Right atrium auricular region (tissue), 2 donors: ENCODE measurements at places on chromosomes 2 and 18.

DNA sequence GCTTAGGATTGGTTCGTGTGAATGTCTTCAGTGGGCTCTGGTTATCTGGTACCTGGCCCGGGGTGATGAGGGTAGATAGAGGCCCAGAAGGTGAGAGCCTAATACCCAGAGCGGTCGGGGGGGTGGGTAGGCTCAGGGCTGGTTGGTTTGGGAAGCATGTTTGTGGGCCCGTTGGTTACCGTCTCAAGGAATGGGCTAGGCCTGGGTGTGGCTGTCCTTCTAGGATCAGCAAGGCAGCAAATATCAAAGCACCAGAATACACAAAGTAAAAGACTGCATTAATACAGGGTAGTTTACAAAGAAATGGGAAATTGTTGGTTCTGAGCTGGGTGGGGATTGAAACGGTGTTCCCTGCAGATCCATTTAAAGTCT is 6.0 kb upstream of the IL1R2 start:
- DNase-seq: no peak
- no peaks in the 10 kb centered on the region for H3K4me1 ChIP-seq
- no peaks in the 10 kb centered on the region for H3K27me3 ChIP-seq
- H3K36me3 ChIP-seq: no peaks in the 10 kb centered on the region

DNA sequence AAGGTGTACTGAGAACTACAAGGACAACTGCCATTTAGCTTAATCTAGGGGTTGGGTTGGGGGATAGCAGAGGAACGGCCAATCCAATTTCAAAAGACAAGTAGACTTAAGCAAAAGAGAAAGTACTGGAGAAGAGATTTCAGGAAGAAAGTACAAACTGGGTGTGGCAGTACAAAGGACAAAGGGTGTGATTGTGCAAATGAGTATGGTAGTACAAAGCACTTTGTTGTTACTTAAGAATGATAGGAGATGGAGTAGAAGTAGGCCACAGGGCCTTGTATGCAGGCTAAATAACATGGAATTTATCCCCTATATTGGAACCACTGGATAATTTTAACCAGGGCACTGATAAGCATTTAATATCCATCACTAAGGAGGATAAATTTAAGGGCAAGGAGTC is 4.7 kb upstream of the ORC2 start:
- no peaks in the 10 kb centered on the region for H3K36me3 ChIP-seq
- H3K27me3 ChIP-seq: no peaks in the 10 kb centered on the region
- no peak overlapping the region for H3K27ac ChIP-seq
- H3K4me1 ChIP-seq: no peaks in the 10 kb centered on the region
- no peak overlapping the region for H3K4me3 ChIP-seq

DNA sequence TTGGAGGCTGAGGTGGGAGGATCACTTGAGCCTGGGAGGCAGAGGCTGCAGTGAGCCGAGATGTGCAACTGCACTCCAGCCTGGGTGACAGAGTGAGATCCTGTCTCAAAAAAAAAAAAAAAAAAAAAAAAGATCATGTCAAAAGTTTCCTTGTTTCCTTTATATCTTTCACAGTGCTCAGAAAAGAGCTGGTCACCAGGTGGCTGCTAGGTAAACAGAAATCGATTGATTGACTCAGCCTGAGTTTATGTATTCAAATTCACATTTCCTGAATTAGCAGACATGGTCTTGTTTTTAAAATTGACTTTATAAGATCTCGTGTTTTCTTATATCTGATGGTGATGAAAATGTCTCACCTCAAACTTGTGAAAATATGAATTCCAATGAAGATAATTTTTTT is 261.8 kb upstream of the FANCL start:
- no peak overlapping the region for H3K27ac ChIP-seq
- H3K4me1 ChIP-seq: no peaks in the 10 kb centered on the region
- no peak overlapping the region for H3K4me3 ChIP-seq
- no peaks in the 10 kb centered on the region for H3K27me3 ChIP-seq
- no peaks in the 10 kb centered on the region for H3K36me3 ChIP-seq
- DNase-seq: no peak

DNA sequence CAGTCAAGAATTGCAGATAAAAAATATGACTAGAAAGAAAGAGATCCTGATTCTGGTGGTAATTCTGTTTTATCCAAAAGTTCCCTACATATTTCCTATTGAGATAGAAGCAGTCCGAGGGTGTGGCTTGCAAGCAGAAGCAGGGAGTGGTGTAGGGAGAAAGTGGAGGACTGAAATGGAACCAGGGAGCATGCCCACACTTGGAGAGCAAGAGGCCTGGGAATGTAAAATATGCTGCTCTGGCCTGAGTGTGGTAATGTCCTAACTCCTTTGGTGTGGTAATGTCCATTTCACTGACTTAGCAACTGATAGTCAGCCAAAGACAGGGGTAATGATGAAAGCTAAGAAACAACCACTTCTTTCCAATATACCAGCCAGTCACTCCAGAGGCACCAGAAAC is 30.1 kb upstream of the FMNL2 start:
- DNase-seq: no peak
- no peaks in the 10 kb centered on the region for H3K4me1 ChIP-seq
- H3K27me3 ChIP-seq: no peaks in the 10 kb centered on the region
- H3K36me3 ChIP-seq: no peaks in the 10 kb centered on the region

DNA sequence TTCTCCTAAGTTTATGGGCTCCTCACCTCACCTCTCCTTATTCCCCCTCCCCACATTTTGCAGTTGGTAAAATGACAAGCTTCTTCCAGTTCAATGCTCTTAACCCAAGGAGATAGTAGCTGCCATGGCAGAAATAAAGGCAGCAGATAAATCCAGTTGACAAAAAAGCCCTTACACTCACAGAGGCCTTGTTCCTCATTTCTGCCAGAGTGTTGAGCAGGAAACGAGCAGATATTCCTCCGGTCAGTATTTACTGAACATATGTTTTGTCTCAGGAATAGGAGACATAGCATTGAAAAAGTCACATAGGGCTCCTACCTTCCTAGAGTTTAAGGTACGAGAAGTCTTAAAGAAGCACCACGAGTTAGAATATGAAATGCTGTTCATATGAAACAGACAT is 493.7 kb upstream of the TNP1 start:
- H3K4me1 ChIP-seq: no peaks in the 10 kb centered on the region
- no peak overlapping the region for H3K27ac ChIP-seq
- no peaks in the 10 kb centered on the region for H3K36me3 ChIP-seq
- no peak for DNase-seq

GRCh38 chr2:172751564-172751963 is 15.9 kb downstream of the RAPGEF4 start:
- no peaks in the 10 kb centered on the region for H3K36me3 ChIP-seq
- no peak for DNase-seq
- no peaks in the 10 kb centered on the region for H3K27me3 ChIP-seq
- no peaks in the 10 kb centered on the region for H3K4me1 ChIP-seq

- no peaks in the 10 kb centered on the region for H3K36me3 ChIP-seq
- no peak overlapping the region for H3K4me3 ChIP-seq
- H3K4me1 ChIP-seq: no peaks in the 10 kb centered on the region
- no peak for DNase-seq
These were observed 172.7 kb downstream of the BCL2 start for GRCh38 chr18:63146828-63147409.

GRCh38 chr18:10487154-10487553 is 32.7 kb downstream of the APCDD1 start:
- H3K27ac ChIP-seq: no peak overlapping the region
- H3K4me1 ChIP-seq: no peaks in the 10 kb centered on the region
- no peak overlapping the region for H3K4me3 ChIP-seq
- no peaks in the 10 kb centered on the region for H3K27me3 ChIP-seq
- peaks cover 22% of the 10 kb centered on the region for H3K36me3 ChIP-seq

DNA sequence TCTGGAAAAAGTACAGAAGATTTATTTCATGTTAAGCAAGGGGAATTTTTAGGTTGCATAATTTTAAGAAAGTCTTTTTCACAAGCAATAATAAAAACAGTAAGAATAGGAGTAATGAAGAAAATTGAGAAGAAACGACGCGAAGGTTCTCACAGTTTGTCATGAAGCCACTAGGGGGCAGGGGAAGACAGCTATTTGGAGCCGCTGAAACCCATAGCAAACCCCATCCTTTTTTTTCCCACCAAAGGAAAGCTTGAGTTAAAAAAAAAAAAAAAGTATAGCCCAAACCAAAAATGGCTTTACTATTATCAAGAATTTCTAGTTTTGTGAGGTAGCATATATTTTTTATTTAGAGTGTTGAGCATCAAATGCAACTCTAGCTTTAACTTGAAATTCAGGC is 300.9 kb downstream of the PHLPP1 start:
- H3K4me3 ChIP-seq: no peak overlapping the region
- no peaks in the 10 kb centered on the region for H3K4me1 ChIP-seq
- no peaks in the 10 kb centered on the region for H3K36me3 ChIP-seq
- DNase-seq: no peak

- H3K27me3 ChIP-seq: no peaks in the 10 kb centered on the region
- DNase-seq: no peak
- H3K27ac ChIP-seq: peak overlapping the region; percentile 69
These were observed 38.3 kb downstream of the TMEM17 start for GRCh38 chr2:62467475-62468321.

DNA sequence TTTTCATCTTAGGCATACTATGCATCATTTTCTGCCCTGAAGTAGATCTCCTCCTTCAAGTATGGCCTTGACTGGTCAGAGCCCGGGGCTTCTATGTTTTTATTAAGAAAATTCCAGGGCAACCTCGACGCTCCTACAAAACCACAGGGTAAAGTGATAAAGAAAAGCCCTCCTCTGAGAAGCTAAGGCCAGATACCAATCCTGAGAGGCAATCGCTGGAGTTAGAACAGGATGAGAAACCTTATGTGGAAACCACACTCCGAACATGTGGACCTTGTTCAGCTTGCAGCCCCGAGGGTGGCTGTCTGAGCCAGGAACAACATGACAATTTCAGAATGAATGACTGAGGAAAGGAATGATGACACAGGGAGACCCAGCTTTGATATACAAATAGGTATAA is 35.6 kb downstream of the RMC1 start:
- no peak for DNase-seq
- peaks cover 87% of the 10 kb centered on the region for H3K36me3 ChIP-seq
- no peak overlapping the region for H3K4me3 ChIP-seq
- peaks cover 18% of the 10 kb centered on the region for H3K4me1 ChIP-seq
- no peaks in the 10 kb centered on the region for H3K27me3 ChIP-seq
- no peak overlapping the region for H3K27ac ChIP-seq

- no peaks in the 10 kb centered on the region for H3K36me3 ChIP-seq
- no peak overlapping the region for H3K4me3 ChIP-seq
- H3K4me1 ChIP-seq: no peaks in the 10 kb centered on the region
These were observed 52.6 kb upstream of the RAB27B start for GRCh38 chr18:54775686-54776085.

DNA sequence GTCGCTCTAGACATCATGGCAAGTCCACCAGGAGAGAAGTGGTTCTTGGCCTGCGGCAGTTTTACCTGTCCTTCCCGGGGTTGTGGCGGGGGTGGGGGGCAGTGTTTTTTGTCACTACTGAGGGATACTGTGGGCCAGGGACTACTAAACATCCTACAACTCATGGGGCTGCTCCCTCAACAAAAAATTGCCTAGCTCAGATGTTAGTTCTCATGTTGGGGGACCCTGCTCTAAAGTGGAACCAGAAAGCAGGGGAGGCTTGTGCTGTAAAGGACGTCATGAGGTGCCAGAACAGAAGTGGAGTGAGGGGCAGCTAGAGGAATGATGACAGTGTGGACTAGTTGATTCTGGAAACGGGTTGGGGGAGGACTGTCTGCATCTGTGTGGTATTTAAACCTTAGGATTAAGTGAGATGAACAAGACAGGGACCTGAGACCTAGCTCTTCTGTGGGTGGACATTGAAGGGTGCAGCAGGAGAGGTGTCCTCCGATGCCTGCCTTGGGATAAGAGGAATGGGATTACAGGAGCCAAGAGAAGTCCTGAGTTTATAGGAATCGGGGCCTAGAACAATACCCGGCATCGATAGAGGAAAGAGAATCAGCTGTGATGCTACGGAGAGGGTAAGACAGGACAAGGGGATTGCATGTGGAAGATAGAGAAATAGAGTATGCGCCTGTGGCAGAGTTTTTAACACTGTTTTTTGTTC is 2.7 kb downstream of the RPL31 start:
- no peak overlapping the region for H3K27ac ChIP-seq
- H3K4me1 ChIP-seq: peaks cover 25% of the 10 kb centered on the region
- H3K4me3 ChIP-seq: no peak overlapping the region
- H3K27me3 ChIP-seq: no peaks in the 10 kb centered on the region
- peaks cover 63% of the 10 kb centered on the region for H3K36me3 ChIP-seq

- peak overlapping the region; percentile 58 for H3K27ac ChIP-seq
- no peaks in the 10 kb centered on the region for H3K27me3 ChIP-seq
- H3K4me3 ChIP-seq: no peak overlapping the region
- H3K36me3 ChIP-seq: no peaks in the 10 kb centered on the region
- DNase-seq: no peak
- H3K4me1 ChIP-seq: no peaks in the 10 kb centered on the region
These were observed 121.9 kb downstream of the HDAC4 start for GRCh38 chr2:239278941-239279365.

DNA sequence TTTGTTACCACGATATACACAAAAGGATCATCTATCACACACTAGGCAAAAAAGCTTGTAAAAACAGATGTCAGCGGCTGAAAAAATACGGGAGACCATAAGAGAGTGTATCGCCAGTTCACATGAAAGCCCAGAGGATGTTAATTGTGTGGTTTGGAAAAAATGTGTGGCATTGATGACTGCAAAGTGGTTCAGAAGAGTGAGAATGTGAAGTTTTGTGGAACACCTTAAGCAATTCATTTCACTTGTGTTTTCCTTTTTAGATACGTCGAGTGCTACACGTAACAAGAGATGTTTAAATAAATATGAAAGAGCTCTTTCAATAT is 61.7 kb upstream of the DAPL1 start:
- no peak overlapping the region for H3K27ac ChIP-seq
- no peaks in the 10 kb centered on the region for H3K4me1 ChIP-seq
- DNase-seq: no peak
- no peaks in the 10 kb centered on the region for H3K36me3 ChIP-seq
- no peaks in the 10 kb centered on the region for H3K27me3 ChIP-seq

DNA sequence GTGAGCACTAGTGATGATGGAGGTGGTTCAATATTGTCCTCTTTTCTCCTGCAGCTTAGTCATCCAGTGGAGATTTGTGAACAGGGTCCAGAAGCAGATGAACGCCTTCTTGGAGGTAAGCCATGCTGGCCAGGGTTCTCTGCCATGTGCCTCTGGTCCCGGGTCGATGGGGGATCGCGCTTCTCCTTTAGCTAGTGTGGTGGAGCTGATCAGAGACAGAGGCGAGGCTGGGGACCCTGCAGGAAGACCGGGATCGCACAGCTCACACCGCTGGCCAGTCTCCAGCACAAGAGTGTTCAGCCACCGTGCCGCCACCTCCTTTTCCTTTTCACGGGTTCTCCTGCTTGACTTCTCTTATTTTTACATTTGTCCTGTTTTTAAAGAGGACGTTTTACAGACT is 243.4 kb downstream of the ALPK2 start:
- H3K4me3 ChIP-seq: no peak overlapping the region
- H3K27ac ChIP-seq: no peak overlapping the region
- peak; percentile 50 for DNase-seq
- H3K36me3 ChIP-seq: peaks cover 23% of the 10 kb centered on the region
- no peaks in the 10 kb centered on the region for H3K27me3 ChIP-seq
- no peaks in the 10 kb centered on the region for H3K4me1 ChIP-seq

- H3K4me1 ChIP-seq: no peaks in the 10 kb centered on the region
- H3K36me3 ChIP-seq: no peaks in the 10 kb centered on the region
- DNase-seq: peak; percentile 34
- H3K4me3 ChIP-seq: no peak overlapping the region
- H3K27ac ChIP-seq: no peak overlapping the region
- no peaks in the 10 kb centered on the region for H3K27me3 ChIP-seq
These were observed 157.3 kb downstream of the DYSF start for GRCh38 chr2:71610671-71611070.

GRCh38 chr2:180739070-180739469 is 241.3 kb upstream of the UBE2E3 start:
- H3K4me1 ChIP-seq: no peaks in the 10 kb centered on the region
- no peaks in the 10 kb centered on the region for H3K36me3 ChIP-seq
- H3K4me3 ChIP-seq: no peak overlapping the region

- H3K4me1 ChIP-seq: no peaks in the 10 kb centered on the region
- H3K4me3 ChIP-seq: no peak overlapping the region
- no peak overlapping the region for H3K27ac ChIP-seq
- no peaks in the 10 kb centered on the region for H3K36me3 ChIP-seq
- H3K27me3 ChIP-seq: peaks cover 5% of the 10 kb centered on the region
These were observed 70.5 kb upstream of the DLX2 start for GRCh38 chr2:172173174-172173706.
